GM03348 (cell line): ENCODE measurements at places on chromosomes 1 and 21.

GRCh38 chr1:29736582-29737188 is 500.4 kb downstream of the PTPRU start:
- peak; percentile 55 for DNase-seq

GRCh38 chr21:34340061-34340460 is 23.7 kb upstream of the KCNE2 start:
- DNase-seq, result no peak

DNA sequence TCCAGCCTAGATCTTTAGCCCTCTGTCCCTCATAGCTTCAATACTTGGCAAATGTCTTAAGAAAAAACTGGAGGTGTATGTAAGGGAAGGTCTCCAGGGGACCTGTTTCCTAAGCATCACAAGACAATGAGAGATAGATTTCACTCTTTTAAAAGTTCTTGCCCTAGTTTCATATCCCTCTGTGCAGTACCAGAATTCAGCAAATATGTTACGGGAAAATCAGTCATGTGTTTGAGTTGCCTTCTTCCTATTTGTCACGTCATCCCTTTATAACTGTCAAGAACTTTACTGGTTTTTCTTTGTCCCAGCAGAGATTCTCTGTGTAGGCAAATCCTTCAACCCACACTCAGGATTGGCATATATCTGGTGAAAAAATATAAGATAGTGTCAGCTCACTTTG is 32.3 kb downstream of the DNASE2B start:
- no peak for DNase-seq

- no peak for DNase-seq
Measured at GRCh38 chr1:117008656-117009055, 7.1 kb downstream of the CD101 start.

DNA sequence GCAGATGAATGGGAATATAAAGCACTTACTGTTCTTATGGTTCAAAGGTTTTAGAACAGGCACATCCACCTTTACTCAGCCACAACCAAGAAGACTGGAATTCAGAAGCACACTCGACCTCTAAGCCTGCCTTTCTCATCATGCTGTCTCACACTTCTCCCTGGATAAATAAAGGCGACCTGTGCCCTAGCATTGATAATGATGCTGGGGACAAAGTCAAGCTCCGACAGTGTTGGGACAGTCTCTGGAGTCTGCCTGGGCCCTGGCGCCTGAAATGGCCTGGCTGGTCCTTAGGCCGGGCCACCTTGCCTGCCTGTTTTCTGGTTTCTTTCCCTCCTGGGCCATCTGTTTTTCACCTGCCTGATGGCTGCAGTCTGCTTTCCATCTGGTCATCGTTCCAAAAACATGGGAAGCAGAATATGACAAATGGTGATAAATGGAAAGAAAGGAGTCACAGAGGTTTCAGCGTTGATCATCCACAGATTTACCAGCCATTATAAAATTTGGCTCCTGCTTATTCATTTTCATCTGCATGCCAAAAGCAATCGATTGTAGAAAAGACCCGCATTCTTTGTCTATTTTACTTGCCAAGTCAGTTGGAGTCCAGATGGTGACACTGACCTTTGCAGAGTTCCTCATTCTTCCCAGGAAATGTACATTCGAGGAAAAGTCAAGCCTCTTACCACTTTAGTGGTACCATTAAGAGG is 91.2 kb upstream of the KCNJ15 start:
- peak; percentile 54 for DNase-seq

GRCh38 chr1:181640956-181641355 is 157.6 kb downstream of the CACNA1E start:
- DNase-seq, result no peak

DNA sequence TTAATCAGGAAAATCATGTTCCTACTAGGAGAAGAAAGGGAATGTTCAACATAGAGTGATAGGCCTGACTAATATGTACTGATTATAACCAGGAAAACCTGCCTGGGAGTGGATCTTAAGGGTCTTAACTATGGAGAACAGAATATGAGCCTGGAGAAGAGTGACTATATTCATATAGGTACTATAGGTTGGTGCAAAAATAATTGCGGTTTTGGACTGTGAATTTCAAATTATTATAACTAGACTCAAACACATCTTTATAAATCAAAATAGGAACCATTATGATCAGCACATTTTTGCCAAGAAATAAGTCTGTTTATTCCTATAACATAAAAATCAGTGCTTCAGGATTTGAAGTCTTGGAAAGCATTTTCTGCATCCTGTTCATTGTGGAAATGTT is 189.8 kb upstream of the ADAMTS5 start:
- no peak for DNase-seq

DNA sequence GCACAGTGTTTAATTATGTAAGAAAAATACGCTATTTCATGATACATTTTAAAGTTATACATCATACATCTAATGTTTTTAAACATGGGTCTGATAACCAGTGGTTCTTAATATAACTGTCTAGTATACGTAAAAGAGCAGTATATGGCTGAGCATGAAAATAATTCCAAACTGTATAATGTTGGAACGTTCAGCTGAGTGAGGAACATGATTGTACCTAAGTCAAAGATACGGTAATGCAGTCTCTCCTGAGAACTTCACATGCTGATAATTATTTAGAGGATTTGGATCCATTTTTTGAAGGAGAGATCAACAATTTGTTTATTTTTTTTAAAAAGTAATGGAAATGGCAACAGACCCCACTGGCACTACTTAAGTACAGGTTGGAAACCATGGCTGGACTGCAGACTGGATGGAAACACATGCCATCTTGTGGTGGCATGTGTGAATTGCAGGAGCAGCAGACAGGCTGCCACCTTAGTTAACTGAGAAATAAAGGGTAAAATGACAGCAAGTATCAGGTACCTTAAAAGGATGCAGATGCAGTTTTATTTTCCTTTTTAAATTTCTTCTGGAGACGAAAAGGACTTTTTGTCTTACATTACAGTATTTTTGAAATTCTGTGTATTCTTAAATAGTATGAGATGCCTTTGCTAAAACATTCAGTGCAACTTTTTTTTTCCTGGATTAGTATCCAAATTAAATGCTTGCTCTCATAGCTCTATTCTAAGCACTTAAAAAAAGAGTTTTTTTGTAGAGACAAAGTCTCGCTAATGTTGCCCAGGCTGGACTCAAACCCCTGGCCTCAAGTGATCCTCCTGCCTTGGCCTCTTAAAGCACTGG is 73.8 kb downstream of the MTR start:
- peak; percentile 55 for DNase-seq

DNA sequence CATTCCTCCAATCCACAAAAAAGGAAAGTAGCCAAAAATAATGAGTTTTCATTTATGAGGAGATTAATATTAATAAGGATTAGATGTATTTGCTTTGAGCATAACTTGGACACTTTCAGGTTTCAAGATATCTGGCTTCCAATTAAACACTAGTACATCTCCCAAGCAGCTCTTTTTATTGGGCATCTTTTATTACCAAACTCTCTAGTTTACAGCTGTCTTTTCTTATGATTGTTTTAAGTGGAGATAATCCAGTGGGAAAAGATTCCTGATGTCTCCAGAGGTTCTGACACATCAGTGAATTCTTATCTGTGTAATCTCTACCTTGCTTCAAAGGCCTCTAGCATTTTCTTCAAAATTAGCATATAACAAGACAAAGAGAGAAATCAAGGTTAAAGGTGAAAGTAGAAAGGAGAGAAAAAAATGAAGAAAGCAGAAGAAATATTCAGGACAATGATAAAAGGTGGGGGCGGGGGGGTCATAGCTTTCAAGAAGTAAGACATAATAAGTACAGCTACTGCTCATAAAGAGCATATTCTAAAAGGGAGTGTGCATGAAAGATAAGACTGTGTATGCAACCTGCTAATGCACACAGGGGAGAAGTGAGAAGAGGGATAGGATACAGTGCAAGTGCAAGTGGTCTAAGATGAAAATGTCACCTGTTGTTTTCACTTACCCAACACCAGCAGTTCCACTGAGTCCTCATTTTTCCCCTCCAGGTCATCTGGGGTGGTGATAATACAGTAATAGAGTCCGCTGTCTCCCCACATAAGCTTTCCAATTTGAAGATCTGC is 19.1 kb downstream of the ILDR2 start:
- DNase-seq, result no peak

GRCh38 chr1:223628233-223629125 is 37.0 kb downstream of the CAPN8 start:
- DNase-seq, result peak; percentile 70

GRCh38 chr1:110341146-110341871 is 2.1 kb downstream of the RBM15 start:
- DNase-seq, result no peak

DNA sequence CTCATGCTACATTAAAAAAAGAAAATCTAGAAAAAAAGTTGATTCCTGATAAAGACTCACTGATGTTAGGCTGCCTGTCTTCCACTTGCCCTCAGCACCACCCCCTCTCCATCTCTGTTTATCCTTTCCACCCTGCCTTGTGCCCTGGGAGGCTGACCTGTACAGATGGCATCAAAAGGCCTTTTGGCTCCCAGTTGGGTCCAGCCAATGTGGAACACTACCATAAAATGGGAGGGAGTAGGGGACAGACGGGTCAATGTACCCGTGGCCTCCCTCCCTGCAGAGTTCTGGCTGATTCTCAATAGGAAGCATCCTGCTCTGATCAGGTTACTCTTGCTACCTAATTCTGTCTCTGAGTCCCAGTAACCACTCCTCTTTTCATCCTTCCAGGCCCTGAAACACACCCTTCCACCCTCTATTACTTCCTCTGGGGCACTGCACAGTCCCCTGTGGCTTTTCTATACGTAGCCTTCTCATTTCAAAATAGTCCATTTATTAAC is 300.0 kb downstream of the HHIPL2 start:
- DNase-seq, result no peak

GRCh38 chr1:53890522-53890941 is 935 bp upstream of the YIPF1 start:
- DNase-seq, result no peak

DNA sequence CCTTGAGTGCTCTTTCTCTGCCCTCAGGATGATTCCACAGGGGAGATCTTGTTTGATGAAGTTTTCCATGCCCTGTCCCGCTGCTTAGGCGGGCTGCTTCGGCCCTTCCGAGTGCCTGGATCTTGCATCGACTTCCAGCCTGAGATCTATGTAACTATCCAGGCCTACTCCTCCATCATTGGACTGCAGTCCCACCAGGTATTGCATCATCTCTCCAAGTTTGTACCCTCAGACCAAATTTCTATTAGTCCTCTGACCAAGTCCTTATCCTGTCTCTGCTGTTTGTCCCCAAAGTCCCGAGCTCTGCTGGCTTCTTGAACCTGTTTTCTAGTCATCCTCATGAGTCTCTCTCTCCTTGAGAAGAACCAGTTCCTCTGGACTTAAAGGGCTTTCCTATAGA is 14.7 kb downstream of the SZT2 start:
- no peak for DNase-seq

- DNase-seq, result peak; percentile 74
Measured at GRCh38 chr1:77347646-77348045, 65.8 kb downstream of the AK5 start.

DNA sequence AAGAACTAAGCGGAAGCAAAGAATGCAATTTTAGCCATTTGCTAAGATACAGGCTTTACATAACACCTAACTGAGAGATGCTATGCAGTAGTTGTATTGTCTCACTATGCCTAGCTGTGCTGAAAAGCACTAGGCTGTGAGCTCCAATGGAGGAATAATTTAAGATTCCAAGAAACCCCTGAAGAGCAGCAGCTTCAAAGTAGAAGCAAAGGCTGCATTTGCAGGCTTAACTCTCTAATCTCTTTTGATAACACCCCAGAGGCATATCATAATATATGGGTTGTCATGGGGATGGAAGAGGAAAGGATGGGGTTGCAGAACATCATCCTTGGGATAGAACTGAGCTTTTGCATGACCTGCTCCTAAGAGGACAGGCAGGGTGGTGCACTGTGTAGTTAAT is 102.0 kb downstream of the ERG start:
- no peak for DNase-seq

DNA sequence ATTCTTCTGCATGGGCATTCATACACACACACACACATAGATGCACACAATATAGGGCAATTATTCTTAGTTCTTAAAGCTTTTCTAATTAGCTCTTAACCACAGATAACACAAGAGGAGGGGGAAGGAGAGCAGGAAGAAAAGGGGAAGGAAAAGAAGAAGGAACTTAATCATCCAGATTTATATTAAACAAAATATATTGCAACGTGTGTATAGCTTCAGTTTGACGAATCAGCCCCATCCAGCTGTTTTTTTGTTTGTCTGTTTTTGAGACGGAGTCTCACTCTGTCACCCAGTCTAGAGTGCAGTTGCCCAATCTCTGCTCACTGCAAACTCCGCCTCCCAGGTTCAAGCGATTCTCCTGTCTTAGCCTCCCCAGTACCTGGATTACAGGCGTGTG is 21.7 kb upstream of the ANKRD13C start:
- no peak for DNase-seq

GRCh38 chr1:200925831-200926230 is 31.1 kb downstream of the INAVA start:
- no peak for DNase-seq

GRCh38 chr1:38085666-38086330 is 39.2 kb upstream of the POU3F1 start:
- DNase-seq, result no peak

DNA sequence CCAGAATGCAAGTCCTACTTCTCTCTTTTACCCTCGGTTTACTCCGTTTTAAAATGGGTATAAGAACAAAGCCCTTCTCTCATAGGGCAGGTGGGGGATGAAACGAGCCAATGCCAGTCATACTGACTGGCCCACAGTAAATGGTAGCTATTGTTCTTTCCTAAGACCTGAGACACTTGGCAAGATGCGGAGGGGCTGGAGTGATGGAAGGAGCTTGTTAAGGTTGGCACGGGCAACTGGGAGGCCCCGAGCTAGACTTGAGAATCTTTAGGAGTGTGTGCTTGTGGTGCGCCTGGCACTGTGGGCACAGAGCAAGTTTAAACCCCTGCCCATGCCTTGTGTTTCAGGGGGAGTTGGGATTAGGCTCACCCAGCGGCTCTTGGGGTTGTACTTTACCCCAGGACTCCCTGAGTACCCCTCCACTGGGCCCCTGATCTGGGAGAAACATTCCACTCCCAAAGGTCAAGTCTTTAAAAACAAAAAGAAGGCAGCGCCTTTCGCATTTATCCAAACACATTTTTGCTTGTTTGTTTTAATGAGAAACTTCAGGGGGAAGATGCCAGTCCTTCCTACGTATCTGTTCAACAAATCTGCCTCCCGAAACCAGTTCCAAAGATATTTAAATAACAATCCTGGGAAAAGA is 240.6 kb upstream of the TMEM51 start:
- DNase-seq, result no peak

- peak; percentile 10 for DNase-seq
Measured at GRCh38 chr1:70887936-70888335, 159.7 kb downstream of the PTGER3 start.

- DNase-seq, result no peak
Measured at GRCh38 chr1:238710697-238711096, 675.7 kb upstream of the CHRM3 start.

DNA sequence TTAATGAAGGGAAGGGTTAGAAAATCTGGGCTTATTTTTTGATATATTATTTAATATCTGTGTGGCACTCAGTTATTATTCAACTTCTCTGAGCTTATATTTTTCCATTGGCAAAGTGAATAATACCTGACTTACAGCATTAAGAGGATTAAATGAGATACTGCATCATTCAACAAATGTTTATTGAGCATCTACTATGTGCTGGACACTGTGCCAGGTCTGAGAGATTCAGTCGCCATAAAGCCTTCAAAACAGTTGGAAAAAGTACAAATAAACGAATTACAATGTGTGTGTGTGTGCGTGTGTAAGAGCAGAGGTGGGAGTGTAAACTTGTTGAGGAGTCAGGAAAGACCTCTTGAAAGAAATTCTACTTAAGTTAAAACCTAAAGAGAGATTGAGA is 87.9 kb upstream of the CD53 start:
- no peak for DNase-seq

GRCh38 chr1:238672806-238673205 is 713.6 kb upstream of the CHRM3 start:
- DNase-seq, result no peak

GRCh38 chr1:43067977-43068751 is 103.9 kb downstream of the EBNA1BP2 start:
- peak; percentile 54 for DNase-seq
